ENCODE measurements at places on chromosomes 7 and 10. TPM values are rescaled to one million over a fixed set of nuclear protein-coding genes. Genes with fewer than 3 reads are reported as not detected.

Gene CDC123
- total RNA-seq = 84.8 TPM

Gene ACTL6B
- total RNA-seq = not detected

Gene GPRIN2
- total RNA-seq = 12.8 TPM

Gene C7orf57
- total RNA-seq = 0.24 TPM

Gene GRID1
- 0.10 TPM for total RNA-seq

Gene SOSTDC1
- total RNA-seq = 13.9 TPM

Gene DKK1
- total RNA-seq = 122 TPM

Gene ANXA8
- 1.1 TPM for total RNA-seq

DNA sequence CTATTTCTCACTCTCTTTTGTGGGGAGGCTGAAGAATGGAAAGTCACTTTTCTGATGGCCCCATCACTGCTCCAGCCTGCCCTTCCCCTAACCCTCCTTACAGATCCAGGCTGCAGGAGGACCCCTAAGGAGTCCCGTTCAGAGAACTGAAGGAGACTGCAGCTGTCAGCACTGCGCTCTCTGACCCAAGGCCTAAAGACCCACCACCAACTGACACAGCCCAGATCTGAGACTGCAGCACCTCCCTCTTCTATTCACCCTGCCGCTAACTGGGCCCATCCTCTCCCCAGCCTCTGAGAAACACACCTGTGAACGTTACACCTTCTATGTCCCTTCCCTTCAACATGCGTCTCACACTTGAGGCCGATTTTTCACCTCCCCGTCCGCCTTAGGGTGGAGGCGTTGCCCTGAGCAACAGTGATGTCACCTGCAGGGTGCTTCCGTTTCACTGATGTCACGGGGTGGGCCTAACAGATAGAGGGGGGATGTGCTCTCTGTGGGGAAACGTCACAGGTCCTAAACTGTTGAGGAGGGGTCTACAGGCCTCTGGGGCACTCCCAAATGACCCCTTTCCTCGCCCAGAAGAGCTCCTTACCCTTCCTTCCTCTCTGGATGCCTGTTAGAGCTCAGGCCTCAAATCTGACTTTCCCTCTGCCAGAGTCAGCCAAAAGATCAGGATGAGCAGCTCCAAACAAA, 5.1 kb downstream of the ITPRIP start:
- no peak for DNase-seq

DNA sequence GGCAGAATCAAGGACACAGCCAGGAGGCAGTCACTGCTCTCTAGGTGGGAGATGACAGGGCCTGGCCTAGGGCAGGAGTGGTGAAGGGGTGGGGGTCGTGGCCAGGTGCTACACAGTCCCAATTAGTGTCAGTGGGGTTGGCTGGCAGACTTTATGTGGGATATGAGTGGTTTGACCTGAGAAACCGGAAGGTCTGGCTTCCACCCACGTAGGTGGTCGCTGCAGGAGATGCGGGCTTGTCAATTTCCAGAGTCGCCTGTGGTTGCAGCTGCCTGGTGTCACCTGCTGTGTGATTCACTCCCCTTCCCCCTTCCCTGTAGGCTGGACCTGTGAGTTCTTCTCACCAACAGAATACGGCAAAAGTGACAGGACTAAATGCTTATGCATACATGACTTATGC, 124.3 kb downstream of the KLF6 start:
- no peak for DNase-seq

- DNase-seq = no peak
Measured at GRCh38 chr10:89382757-89383156, 4.9 kb downstream of the IFIT1B start.

- DNase-seq = no peak
Measured at GRCh38 chr7:149093228-149093627, 2.7 kb upstream of the ZNF786 start.

DNA sequence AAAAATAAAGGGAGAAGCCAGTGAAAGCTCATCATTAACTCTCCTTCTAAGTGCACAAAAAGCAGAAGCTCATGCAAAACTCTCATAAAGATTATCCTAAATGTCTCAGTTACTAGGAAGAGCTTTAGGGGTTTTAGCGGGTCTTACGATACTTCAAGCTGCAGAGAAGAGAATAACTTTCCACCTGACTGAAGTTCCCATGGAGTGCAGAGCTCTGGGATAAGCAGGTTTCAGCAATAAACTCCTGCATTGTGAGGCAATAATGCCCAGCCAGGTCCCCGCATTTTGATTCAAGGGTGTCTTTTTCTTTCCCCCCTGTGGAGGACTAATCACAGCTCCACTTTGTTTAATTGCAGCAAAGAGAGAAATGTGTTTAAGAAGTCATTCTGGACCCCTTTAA, 241.9 kb upstream of the SP8 start:
- DNase-seq = no peak

DNA sequence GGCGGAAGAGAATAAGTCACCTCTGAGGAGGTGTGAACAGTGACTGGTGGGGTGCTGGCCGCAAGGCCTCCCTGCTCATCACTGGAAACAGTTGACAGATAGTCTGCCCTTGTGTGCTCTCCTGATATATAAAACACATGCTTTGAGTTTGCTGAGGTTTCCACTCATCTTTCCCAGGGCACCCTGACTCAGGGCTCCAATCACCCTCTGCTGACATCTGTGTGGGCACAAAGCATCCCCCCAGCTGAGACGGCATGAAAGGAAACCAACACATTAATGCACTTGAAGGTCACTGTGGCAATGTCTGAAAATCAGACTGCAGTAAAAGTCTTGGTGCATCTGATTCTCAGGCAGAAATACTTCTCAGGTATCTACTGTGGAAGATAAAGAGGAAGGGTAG, 49.8 kb downstream of the EPDR1 start:
- DNase-seq = no peak

DNA sequence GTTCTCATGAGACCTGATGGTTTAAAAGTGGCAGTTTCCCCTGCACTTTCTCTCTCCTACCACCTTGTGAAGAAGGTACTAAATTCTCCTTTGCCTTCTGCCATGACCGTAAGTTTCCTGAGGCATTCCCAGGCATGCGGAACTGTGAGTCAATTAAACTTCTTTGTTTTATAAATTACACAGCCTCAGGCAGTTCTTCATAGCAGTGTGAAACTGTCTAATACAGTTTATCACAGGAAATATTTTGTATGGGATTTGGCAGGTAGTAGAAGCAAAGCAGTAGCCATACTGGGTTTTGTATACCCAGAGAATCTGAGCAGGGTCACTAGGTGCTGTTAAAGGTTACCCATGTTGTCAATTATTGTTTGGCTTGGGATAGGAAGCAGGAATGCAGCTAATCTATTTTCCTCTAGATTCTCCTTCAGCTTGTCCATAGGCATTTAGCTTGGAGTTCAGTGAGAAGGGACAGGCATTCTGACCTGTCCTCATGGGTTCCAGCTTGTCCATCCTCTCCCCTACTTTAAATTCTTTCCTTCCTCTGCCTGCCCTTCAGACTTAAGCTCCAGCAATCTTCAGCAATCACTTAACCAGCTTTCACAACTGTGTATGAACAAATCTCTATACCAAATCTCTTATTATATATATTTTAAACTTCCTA, 186.7 kb downstream of the PCLO start:
- DNase-seq = no peak

DNA sequence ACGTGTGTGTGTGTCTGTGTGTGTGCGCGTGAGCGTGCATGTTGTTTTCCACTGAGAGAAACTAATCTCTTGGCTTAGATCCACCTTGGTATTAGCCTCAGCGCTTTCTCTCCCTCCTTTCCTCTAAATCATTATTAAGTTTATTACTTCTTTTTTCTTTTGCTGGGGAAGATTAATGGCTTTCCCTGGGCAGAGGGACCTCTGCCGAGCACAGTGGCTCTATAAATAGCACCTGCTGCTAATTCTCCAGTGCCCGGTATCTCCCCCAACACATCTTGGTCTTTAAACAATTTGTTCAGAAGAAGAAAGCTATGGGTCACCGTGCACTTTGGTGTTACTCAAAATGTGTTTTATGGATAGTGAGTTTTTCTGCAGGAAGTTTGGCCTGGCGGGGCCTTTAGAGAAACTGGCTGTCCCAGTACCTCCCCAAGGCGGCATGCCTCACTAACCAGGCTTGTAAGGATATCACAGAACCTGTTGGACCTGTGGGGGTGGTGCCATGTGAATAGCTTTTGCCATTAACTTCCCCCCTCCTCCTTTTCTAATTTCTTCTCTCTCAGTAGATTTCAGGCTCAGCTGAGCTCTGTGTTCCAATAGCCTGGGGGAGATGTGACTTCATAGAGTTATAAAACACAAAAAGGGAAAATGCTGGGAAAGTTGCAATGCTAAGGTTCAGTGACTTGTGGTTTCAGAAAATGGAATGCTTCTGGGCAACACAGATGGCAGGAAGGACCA, 70.1 kb upstream of the RAB11FIP2 start:
- DNase-seq = no peak

DNA sequence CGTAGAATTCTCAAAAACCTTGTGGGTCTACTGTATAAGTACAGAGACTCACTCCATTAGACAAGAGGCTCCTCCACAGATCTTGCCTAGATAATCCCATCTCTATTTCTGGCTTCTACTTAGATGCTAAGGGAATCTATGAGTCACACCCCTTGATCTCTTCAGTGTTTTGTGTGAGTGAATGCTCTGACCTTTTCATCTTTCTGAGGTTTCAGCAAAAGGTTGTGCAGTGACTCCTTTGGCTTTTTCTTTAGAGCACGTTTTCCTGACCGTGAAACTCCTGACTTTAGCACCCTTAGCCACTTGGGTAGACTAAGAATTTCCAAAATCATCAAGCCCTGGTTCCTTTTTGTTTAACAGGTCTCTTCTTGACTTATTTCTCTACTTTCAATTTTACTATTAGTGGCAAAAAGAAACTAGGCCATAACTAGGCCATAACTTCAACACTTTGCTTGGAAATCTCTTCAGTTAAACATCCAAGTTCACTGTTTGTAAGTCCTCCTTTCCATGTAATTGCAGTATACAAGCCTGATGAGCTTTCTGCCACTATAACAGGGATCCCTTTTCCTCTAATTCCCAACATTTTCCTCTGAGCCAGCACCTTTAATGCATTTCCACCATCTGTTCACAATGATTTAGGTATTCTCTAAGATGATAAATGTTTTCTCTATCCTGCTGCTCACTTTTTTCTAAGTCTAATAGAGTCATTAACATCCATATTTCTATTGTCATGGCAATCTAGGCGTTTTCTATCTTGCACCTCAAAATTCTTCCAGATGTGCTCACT, 19.4 kb downstream of the COPG2 start:
- DNase-seq = no peak

GRCh38 chr10:5830629-5831445, 17.6 kb upstream of the GDI2 start:
- no peak for DNase-seq

- no peak for DNase-seq
Measured at GRCh38 chr10:119292968-119293760, 85.8 kb downstream of the GRK5 start.

DNA sequence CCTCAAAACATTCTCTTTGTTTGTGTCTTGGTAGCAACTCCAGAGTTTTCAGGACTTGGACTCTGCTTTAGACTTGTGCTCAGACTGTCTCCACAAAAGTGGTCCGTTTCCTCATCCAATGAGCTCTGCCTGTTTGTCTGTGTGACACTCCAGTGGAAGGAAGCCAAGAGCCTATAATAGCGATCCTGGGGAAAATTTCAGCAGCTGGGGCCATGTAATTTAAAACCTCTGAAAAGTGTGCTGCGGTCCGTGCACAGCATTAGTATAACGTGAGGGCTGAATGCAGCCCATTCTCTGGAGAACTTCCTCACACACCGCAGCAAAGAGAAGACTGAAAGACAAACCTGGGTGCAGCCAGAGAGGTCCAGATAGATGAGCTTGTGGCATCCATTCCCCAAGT, at the start of gene LRRC17:
Gene LRRC17 (plus strand): TSS at position 259 of the 400 bp plus-strand sequence. CDS start 20,914 bp downstream, outside the sequence.
- no peak for DNase-seq

GRCh38 chr10:78851647-78852046, 217.1 kb upstream of the ZMIZ1 start:
- no peak for DNase-seq

GRCh38 chr10:71434760-71435394, 38.2 kb downstream of the CDH23 start:
- DNase-seq = no peak

DNA sequence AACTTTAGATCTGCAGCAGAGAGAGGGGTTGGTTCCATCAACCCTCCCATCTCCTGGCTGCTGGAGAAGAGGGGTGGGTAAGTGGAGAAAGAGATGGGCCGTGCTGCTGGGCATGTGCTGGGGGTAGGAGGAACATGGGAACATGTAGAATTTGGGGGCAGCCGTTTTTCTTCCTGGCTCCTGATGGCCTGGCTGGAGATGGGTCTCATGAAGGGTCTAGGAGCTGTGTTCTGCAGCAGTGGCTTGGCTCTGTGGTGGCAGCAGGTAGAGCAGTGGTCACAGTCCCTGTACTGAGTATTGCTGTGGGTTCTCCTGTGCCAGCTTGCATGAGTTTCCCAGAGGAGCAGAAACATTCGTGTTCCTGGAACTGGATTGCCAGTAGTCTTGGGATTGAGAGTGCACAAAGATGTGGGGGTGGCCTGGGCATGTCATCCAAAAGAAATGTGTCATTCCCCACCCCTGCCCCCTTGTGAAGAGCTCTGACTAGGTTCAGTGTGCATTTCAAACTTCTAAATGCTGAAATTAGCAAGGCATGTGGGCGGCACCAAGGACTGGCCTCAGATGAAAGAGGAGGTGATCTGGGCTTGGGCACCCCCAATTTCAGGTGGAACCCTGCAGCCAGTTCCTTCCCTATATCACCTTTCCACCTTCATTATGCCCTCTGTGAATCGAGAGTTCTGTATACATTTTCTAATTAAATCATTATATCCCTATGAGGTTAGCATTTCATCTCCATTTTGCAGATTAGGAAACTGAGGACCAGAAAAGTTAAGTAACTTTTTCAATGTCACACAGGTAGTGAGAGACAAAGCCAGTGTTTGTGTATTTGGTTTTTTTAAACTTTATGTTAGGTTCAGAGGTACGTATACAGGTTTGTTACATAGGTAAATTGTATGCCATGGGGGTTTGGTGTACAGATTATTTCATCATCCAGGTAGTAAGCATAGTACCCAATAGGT, 2.1 kb downstream of the CHST3 start:
- peak; percentile 19 for DNase-seq

- DNase-seq = no peak
Measured at GRCh38 chr10:95758351-95759025, 2.5 kb downstream of the ENTPD1 start.

DNA sequence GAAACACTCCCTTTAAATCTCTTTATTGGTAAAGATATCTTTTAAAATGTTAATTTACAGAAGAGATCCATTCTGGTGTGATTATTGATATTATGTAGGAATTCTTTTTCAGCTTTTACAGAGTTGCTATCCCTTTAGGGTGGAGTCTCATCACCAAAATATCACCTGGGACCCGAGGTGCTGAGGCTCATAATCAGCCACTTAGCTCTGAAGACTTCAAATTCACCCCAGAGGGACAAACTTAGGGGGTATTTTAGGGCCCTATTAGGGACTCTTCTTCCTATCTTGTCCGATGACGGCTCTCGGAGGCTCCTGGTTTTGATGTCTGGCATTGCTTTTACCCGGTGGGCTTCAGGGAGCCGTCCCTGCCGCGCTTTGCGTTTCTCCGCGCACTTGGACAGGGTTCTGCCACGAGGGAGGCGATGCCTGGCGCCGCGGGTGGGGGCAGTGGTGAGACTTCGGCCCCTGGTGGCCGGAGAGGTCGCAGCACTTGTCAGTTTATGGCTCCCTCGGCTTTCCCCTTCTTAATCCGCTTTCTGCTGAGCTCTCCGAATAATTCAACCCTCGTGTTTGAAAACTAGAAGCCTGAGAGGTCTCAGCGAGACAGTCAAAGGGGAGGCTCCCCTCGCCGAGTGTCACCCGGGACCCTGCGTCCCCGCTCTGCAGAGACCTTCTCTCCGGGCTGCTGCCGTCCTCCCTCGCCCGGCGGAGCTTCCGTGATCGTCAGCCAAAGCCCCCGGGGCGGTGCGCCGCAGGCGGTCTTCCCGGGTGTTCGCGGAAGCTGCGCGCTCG, 27.8 kb downstream of the RBM20 start:
- peak; percentile 76 for DNase-seq
